CD4-positive, alpha-beta T cell treated with Interleukin-2 at 100 ng/mL for 4 hours (primary cell): ENCODE measurements at places on chromosomes 13 and 19.

DNA sequence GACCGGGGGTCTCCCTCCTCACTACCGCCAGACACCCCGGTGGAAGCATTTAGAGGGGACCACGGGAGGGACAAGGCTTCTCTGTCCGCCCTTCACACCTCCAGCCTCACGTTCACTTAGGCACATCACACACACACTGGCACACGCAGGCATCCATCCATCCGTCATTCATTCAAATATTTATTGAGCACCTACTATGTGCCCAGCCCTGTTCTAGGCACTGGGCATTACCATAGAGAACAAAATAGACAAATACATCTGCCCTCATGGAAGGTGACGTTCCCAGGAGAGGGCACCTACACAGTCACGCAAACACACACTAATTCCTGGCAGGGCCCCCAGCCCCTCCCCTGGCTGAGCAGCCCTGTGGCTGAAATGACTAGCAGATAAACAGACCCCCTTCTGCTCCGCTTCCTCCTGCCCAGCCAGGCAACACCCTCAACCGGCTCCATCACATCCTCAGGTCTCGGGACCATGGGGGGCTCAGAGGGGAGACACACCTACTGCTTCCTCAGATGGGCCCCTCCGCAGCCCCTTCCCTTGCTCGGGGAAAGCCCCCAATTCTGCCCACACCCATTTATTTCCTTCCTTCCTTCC is 3.7 kb upstream of the NOP53 start:
- DNase-seq: no peak

- DNase-seq: no peak
Observed at GRCh38 chr19:927351-927779, 1.5 kb downstream of the ARID3A start.

DNA sequence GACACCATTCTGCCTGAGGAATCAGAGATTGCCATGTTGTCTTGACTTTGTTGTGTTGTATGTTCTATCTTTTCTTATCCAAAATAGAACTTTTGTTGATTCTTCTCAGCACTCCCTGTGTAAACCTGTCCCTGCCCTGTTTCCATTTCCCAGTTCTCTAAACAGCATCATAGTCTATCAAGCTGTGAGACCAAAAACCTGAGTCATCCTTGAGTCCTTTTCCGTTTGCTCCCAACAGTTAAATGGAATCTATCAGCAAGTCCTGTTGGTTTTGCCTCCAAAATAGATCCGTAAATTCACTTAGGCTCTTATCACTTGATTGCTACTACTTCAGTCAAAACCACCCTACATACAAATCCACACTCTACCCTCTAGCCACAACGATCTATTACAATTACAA is 667.1 kb downstream of the PCDH9 start:
- DNase-seq: no peak

- no peak for DNase-seq
Observed at GRCh38 chr13:66543780-66544179, 686.4 kb downstream of the PCDH9 start.

GRCh38 chr19:13597640-13598039 is 91.4 kb upstream of the CACNA1A start:
- peak; percentile 63 for DNase-seq

- no peak for DNase-seq
Observed at GRCh38 chr13:29196409-29197074, 376.4 kb downstream of the MTUS2 start.
